Fibroblast of villous mesenchyme (primary cell): ENCODE measurements at places on chromosomes 12 and 14. TPM values are rescaled to one million over a fixed set of nuclear protein-coding genes. Genes with fewer than 3 reads are reported as not detected.

GPHB5 gene
- total RNA-seq: not detected in 2 replicates

ADAM21 gene
- total RNA-seq: under 0.01 and 0.43 TPM in 2 replicates

CLEC2B gene
- 40.6 and 47.9 TPM in 2 replicates for total RNA-seq

DNA sequence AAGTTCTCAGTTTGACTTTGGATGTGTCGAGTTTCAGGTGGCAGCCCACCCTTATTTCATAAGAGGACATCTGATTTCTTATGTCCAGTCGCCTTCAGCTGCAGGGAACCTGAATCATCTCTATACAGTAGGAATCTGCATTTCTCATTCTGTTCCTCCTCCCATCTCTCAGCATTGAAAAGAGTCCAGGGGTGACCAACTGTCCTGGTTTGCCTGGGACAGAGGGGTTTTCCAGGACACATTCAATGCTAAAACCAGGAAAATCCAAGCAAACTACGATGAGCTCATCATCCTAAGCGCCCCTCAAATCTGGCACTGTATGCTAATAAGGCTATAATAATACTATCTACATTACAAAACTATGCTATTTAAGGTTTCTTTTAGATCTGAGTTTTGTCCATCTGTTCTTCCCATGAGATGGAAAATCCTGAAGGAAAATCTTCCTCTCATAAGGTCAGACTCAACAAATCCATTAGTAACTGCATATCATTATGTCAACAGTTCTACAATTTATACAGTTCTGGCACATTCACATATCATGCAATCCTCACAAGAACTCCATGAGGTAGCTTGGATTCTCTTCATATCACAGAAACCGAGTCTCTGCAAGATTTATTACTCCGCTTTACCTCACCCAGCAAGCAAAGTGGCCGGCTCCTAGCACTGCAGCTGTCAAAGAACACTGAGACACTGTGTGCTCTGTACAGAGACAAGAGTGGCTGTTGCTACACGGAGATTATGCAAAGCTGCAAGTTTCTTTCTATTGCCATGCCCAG is 15.6 kb upstream of the CALM1 start:
- peak; percentile 43 for DNase-seq

- DNase-seq: peak; percentile 2
Measured at GRCh38 chr12:87413784-87414183, 615.4 kb downstream of the C12orf50 start.

DNA sequence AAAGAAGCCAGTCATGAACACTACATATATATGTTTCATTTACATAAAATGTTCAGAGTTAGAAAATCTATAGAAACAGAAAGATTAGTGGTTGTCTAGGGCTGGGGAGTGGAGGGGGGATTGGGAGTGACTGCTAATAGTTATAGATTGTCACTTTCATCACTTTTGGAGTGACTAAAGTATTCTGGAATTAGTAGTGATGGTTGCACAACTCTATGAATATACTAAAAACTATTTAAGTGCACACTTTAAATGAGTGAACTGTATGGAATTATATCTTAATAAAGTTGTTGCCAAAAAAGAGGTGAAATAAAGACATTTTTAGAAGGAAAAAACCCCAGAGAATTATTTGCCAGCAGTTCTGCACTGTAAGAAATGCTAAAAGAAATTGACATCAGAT is 9.5 kb downstream of the CATSPERB start:
- no peak for DNase-seq

GRCh38 chr12:62128175-62128975 is 131.8 kb upstream of the USP15 start:
- DNase-seq: peak; percentile 28

DNA sequence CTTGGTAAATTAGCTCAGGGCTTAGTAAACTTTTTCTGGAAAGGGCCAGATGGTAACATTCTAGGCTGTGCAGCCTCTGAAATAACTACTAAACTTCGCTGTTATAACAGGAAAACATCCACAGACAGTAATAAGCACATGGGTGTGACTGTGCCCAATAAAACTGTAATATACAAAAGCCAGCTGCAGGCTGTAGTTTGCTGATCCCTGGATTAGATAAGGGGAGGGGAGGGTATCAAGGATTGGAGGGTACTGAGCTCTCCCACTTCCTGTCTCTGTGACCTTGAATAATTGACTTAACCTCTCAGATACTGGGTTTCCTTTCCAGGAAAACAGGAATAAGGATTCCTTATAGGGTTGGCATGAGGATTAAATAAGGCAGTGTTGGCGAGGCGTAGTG is 81.2 kb downstream of the CCDC60 start:
- DNase-seq: peak; percentile 7

GRCh38 chr14:105899071-105899641 is 372.8 kb downstream of the TMEM121 start:
- no peak for DNase-seq

- no peak for DNase-seq
Measured at GRCh38 chr14:81301371-81301770, 80.6 kb upstream of the GTF2A1 start.

DNA sequence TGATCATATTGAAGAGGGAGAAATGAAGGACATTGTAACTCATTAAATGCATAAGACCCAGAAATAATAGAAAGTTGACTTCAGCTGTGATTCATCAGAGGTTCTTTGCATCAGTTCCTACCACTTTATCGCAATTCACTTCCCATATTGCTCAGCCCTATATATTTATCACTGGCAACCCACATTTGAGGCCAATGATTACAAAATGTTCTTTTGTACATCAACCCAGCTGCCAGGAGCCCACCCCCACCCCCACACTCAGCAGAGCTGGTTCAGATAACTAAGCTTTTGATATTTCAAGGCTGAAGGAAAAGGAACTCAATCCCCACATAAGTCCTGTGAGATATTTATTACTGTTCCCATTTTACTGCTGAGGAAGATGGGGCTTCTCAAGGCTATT is 51.2 kb upstream of the TMPO start:
- DNase-seq: peak; percentile 84

- no peak for DNase-seq
Measured at GRCh38 chr12:11727133-11727664, 77.7 kb downstream of the ETV6 start.

- no peak for DNase-seq
Measured at GRCh38 chr14:101992708-101993107, 28.3 kb downstream of the DYNC1H1 start.

DNA sequence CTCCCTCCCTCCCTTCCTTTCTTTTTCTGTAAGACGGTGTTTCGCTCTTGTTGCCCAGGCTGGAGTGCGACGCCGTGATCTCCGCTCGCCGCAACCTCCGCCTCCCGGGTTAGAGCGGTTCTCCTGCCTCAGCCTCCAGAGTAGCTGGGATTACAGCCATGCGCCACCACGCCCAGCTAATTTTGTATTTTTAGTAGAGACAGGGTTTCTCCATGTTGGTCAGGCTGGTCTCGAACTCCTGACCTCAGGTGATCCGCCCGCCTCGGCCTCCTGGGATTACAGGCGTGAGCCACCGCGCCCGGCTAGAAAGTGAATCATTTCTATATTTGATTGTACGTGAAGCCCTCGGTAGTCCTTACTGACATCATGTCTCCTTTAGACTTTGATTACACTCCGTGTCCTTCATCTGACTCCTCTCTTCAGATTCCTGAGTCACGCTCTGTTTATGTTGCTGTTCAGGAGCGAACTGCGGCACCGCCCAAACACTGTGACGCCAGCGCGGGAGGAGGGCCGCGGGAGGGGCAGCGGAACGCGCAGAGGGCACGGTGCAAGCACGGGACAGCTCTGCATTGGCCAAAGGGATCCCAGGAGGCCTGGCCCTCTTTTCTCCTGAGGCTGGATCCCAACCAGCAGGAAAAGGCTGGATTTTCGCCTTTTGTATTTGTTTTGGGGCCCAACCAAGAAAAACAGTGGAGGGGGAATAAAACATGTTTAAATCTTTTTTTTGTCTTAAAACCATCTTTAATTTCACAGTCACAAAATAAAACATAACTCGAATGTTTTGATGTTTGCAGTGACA is 538 bp upstream of the GABARAPL1 start:
- peak; percentile 100 for DNase-seq

GRCh38 chr12:28242129-28242495 is 51.9 kb downstream of the CCDC91 start:
- DNase-seq: no peak

DNA sequence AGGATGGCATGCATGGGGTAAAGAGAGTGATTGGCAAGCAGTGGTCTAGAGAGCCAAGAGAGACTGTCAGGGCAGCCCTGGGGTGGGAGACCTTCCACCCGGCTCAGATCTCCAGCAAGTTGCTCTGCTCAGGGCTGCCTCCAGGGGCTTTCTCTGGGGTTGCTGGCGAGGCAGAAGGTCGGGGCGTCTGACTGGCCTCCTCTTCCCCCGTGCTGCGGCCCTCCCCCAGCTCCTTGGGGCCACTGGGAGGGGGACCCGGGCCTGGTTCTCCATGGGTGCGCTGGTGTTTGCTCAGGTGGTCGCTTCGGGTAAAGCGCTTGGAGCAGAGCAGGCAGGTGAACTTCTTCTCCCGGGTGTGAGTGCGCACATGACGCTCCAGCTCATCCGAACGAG is 6.6 kb upstream of the AAAS start:
- no peak for DNase-seq

DNA sequence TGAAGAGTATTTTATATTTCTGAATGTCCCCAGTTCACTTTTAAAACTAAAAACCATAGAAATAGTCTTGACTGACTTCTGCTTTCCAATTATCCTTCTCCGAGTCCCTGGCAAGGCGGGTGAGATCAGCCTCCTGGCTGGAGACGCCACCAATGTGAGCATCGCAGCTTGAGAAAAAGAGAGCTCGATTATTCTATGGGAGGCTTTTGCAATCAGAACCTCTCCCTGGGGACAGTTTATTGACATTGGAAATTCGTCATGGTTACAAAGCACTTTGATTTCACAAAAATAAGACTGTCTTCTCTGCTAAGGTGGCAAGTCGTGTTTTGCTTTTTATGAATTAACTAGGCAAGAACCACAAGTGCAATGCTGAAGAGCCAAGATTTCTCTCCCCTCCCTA is 23.6 kb upstream of the GPHB5 start:
- DNase-seq: no peak

GRCh38 chr12:10965476-10965875 is 21.2 kb downstream of the TAS2R50 start:
- peak; percentile 64 for DNase-seq

GRCh38 chr12:25482625-25483024 is 70.5 kb downstream of the LMNTD1 start:
- DNase-seq: peak; percentile 28
